ENCODE measurements at places on chromosomes 5 and 9. TPM values are rescaled to one million over a fixed set of nuclear protein-coding genes. Genes with fewer than 3 reads are reported as not detected.

DNA sequence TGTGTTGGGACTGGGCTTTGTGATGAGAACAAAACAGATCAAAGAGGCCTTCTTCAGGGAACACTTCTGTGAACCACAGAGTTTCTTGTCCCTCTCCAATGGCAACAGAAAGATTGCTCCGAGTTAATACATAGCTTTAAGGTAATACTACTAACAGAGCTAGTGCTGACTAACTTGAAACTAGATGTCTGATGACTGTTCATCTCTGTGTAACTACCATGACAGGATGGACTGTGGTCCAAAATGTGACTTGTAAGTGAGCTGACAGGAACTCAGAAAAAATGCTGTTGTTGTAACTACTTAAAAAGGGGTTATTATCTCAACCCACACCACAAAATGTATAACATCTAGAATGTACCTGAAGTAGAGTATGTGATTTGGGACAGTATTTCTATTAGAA is 630.2 kb upstream of the DMAC1 start:
- no peak for DNase-seq

- no peak for DNase-seq
Observed at GRCh38 chr9:14902561-14902960, 7.7 kb downstream of the FREM1 start.

GRCh38 chr5:109304309-109304708 is 105.5 kb downstream of the PJA2 start:
- DNase-seq = no peak

GRCh38 chr5:172076761-172077244 is 70.4 kb upstream of the FBXW11 start:
- DNase-seq = no peak

DNA sequence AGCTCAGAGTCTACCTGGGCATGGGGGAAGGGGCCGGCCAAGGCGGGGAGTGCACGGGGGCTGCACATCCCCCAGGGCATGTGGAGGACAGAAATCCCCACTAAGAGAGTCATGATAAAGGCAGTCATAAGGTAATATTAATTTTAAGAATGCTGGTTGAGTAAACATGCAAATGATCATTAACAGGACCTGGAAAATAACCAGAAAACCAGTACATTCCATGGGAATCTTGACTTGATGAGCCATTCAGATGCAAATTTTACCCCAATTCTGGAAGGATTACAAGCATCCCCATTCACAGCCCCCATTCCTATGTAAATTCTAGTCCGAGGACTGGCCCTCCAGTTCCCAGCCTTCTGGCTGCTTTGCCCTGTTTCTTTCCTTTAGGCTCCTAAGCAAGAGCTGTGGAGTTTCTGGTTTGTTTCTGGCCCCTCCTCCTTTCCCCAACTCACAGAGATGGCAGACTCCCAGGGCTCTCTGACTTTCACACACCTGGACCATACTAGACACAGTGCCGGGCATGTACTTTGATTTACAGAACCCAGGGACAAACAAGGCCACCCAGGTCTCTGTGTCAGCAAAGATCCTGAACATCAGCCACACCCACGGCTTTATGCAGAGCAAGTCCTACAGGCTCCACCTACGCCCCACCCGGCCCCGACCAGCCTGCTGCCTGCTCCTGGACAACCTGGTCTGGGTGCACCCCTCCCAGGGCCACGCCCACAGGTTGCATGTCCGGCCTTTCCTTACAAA is 62.7 kb downstream of the SEMA4D start:
- DNase-seq = no peak

DNA sequence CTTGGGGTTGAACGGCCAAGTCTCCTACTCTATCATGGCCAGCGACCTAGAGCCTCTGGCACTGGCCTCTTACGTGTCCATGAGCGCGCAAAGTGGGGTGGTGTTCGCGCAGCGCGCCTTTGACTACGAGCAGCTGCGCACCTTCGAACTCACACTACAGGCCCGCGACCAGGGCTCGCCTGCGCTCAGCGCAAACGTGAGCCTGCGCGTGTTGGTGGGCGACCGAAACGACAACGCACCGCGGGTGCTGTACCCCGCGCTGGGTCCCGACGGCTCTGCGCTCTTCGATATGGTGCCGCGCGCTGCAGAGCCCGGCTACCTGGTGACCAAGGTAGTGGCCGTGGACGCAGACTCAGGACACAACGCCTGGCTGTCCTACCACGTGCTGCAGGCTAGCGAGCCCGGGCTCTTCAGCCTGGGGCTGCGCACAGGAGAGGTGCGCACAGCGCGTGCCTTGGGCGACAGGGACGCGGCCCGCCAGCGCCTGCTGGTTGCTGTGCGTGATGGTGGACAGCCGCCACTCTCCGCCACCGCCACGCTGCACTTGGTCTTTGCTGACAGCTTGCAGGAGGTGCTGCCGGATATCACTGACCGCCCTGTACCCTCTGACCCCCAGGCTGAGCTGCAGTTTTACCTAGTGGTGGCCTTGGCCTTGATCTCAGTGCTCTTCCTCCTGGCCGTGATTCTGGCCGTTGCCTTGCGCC is 2.0 kb downstream of the PCDHGB5 start:
- no peak for DNase-seq

GRCh38 chr9:12516573-12516972 is 176.6 kb upstream of the TYRP1 start:
- DNase-seq = no peak

DNA sequence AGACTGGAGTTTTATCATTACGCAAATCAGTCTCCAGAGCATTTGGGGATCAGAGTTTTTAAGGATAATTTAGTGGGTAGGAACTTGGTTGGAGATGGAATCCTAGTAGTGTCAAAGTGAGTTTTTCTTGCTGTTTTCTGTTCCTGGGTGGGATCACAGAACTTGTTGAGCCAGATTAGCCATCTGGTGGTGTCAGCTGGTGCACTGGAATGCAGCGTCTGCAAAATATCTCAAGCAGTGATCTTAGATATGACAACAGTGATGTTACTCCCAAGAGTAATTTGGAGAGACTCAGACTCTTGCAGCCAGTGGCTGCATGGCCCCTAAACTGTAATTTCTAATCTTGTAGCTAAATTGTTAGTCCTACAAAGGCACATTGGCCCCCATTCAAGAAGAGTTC is 1257.8 kb downstream of the MAT2B start:
- DNase-seq = peak; percentile 2

- no peak for DNase-seq
Observed at GRCh38 chr5:120546922-120547321, 82.8 kb downstream of the PRR16 start.

GRCh38 chr5:132263548-132264261 is 6.2 kb downstream of the PDLIM4 start:
- DNase-seq = no peak

GRCh38 chr5:161530700-161531099 is 15.8 kb downstream of the GABRB2 start:
- DNase-seq = no peak

DNA sequence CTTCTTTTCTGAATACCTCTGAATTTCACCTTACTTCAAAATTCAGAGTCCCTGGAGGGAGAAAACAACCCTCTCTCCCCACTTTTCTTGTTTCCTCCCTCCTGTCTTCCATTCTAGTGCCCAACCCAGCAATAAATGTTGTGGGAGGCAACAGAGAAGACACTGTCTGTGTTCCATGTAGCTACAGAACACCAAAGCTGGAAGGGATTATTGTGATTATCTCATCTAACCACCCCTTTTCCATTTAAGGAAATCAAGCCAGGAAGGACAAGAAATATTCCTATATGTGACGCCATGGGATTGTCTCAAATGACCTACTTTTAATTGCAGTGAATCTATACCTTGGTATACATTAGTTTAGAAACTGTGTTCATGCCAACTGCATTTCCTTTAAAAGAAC is 476.6 kb upstream of the TNC start:
- no peak for DNase-seq

DNA sequence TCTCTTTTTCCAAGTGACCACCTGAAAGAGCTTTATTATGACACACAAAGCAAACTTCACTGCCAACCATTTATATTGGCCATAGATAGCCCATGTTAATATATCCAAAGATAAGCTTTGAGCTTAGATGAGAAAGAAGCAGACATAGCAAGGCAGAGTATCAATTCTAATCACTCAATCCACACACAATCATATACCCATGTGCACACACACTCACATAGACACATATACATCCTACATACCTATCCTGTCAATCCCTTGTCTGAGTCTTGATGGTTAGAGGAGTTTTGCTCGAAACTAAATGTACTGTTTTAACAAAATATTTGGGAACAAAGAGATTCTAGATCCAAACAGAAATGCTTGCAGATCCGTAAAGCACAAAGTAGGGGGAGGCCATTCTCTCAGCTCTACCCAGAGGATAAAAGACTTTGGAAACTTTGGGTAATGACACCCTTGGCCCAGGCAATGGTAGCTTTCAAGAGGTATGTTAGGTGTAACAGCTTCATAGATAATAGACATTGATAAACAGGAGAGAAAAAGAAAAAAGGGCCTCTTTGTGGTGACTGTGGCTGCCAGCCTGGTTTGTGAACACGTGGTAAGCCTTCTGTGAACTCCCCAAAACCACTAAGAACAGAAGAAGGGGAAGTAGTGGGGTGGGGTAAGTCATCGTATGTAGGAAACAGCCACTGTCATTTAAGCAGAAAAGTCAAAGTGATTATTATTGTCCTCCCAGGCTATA is 121.6 kb downstream of the TLR4 start:
- DNase-seq = no peak

GRCh38 chr5:174581479-174581878 is 142.9 kb upstream of the MSX2 start:
- DNase-seq = no peak

GRCh38 chr9:38413283-38413682 is 11.0 kb downstream of the IGFBPL1 start:
- peak; percentile 25 for DNase-seq

DNA sequence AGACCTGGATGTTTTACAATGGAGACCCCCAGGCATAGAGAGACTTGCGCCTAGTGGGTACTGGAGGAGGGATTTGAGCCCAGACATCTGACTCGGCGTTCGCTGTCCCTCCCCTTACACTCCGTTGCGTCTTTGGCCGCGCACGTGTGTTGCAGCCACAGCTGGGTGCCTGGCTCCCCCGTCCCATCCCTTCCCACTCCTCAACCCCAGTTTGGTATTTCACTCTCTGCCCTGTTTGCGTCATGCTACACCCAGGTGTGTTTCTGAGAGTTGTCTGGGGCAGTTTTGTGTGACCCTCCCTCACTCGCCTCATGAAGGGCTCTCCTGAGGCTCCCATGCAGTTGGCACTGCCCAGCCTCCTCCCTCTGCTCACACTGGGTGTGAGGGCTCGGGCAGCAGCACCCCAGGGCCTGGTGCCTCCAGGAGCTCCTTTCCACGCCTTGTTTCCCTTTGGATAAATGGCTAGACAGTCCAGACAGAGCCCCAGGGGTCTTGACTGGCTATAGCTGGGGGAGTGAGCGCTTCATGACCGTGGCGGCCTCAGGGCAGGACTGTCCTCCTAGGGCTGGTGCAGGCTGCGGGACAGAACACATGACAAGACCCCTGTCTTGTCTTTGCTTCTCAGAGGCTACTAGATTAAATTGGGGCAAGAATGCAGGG is 13.6 kb downstream of the TCF7 start:
- DNase-seq = no peak

DNA sequence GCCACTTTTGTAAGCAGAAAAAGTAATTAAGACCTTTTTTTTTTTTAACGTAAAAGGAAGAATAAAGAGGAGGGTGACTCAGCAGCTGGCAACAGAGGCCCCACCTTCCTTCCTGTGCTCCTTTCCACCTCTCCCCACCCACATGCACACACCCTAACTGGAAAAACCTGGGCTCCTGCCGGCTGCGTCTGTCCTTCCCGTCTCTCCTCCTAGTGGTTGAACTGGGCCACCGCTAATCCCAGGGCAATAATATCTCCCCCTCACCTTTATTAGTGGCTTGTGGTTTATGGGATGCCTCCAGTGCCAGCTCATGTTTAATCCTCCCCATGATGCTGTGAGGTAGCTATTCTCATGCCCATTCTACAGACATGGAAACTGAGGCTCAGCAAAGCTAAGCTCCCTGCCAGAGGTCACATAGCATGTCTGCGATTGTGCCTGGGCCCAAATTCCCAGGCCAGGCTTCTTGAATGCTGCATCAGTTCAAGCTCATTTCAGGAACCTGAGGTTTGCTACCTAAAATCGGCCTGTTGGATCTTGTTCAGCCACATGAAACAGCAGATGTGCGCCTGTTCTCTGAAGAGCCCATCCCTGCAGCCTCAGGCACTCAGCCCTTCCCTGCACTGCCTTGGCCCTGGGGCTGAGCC is 60.9 kb upstream of the IL17B start:
- DNase-seq = no peak

- no peak for DNase-seq
Observed at GRCh38 chr5:150125334-150125733, 30.3 kb downstream of the PDGFRB start.

DNA sequence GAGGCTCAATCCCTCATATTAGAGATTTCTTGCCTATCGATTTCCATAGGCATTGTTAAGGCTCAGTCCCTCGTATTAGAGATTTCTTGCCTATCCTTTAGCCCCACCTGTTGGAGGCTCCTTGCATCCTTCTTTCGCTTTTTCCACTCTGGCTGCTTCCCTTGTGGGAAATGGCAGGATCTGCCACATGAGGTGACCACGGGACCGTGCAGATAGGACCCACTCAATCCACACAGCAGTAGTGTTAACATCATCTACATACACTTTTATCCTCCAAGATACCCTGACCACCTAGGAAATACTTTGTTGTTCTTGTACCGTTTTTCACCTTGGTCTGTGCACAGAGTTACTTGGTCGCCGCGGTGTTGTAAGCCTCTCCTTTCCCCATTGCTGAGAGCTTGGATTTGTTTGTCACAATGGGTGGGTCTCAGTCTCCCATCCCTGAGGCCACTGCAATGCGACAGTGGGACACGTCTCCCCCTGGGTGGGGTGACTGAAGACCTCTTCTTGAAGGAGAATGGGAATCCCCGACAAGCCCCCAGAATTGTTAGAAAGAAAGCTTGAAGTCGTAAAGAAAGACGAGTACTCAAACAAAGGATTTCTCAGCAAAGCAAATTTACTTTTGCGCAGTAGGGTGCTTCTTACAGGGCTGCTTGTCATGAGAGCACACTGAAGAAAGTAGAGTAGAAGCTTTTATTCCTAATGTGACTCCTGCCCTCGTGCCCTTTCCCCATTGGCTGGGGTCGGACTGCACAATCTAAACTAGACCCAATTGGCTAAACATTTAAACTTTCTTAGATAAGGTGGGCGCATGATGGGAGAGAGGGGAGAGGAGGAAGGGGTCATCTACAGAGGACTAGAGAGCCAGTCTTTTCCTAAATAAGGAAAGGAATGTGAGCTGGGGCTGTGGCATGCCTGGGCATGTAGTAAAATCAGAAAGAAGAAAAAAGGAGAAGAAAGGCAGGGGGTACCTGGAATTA is 19.8 kb downstream of the IFT74 start:
- no peak for DNase-seq

Gene PTGES
- 8.9 TPM for total RNA-seq

Gene LPAR1
- total RNA-seq = 28.2 TPM

Gene GABRA1
- total RNA-seq = not detected

Gene CXCL14
- total RNA-seq = 104 TPM

Gene TNFSF8
- 5.0 TPM for total RNA-seq

Gene NDUFS6
- 31.1 TPM for total RNA-seq

Gene KCNIP1
- total RNA-seq = 1.8 TPM

Gene GRIA1
- 0.50 TPM for total RNA-seq

Gene SOX30
- 0.09 TPM for total RNA-seq
